Stimulated activated CD8-positive, alpha-beta memory T cell treated with anti-CD3 and anti-CD28 coated beads, Interleukin-12 subunit alpha, Interleukin-12 subunit beta, amount 100 ng/mL, for 1 hour (primary cell): ENCODE measurements at places on chromosomes 13 and 19.

GRCh38 chr19:50204081-50204428, 633 bp downstream of the MYH14 start:
- no peak for DNase-seq

DNA sequence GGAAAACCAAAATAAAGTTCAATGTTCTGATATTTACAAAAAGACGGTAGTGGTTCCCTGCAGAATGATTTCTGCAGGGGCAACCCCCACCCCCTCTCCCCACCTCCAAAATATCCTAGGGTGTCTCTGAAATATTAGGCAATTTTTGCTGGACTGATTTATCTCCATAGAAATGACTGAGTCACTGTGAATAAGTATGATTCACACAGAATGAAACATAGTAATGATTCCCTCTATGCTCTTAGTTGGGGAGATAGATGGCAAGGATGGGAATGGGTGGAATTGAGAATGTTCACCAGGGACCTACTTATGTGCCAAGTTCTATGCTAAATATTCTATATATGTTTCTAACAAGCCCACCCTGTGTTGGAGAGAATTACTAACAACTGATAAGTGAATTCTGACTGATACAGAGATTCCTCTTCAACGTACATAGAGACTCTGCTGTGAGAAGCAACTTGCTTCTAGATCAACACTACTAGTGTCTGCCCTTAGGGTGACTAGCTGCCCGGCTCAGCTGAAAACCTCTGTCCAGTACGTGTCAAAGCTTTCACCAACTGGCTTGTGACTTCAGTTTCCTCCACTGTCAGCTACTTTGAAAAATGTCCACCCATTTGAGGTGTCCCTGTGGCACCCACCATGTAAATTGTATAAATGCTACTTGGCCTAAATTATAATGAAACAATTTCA, 38.4 kb upstream of the RAP2A start:
- DNase-seq, result no peak

DNA sequence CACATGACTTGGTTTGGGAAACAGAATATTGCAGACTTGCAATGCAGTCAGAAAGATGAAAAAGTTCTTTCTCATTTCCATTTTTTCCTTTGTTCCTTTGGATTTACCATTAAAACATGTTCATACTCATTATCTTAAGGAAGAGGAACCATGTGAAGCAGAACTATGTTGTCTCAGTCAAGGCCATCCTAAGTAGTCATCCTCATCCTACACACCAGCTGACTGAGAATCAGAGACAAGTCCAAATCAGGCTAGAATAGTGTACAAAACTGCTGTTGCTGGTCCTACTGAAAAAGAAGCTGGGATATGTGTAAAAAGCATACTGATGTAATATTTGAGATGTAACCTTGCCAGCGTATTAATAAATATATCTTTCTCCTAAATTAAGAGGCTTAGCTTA, 433.4 kb downstream of the SLITRK5 start:
- no peak for DNase-seq

DNA sequence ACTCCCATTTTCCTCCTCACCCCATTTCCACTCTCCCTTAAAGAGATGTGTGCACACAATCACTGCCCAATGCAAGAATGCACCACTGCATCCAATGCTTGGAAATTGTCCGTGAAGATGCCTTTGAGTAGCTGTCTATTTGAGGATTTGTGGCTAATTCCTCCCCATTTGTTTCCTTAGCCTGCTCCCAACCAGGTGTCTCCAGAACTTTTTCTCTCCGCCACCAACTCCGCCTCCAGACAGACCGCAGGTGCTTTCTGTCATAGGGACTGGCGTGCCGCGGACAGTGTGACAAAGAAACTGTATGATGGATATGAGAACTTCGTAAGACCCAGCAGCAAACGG, 461 bp upstream of the TM9SF2 start:
- DNase-seq, result no peak

DNA sequence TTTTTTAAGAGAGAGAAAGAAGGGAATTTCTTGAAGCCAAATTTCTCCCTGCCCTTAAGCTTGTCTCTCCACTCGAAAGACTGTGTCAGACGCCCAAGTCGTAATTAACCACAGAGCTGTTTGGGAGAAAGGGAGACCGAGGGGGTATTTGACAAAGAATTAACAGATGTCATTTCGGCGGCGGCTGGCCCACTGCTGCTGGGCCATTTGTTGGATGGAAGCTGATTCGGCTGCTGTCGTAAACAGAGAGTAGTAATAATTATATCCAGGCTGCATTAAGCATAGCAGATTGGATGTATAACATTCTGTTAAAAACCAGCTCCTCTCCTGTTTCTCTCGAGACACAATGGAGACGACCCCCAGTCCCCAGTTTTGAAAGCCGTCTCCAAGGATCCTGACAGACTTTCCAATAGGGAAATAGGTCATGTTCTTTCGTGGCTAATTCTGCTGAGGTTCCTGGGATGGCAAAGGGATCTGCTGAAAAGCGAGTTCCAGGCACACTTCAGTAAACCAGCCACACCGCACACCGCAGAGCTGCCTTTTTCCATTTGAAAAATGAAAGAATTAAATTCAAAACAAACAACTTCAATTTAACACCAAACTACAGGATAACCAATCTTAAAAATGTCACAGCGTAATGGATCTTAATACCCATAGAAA, 71.5 kb downstream of the KCTD15 start:
- no peak for DNase-seq

GRCh38 chr13:69040898-69041297, 1066.7 kb upstream of the ATXN8OS start:
- DNase-seq, result no peak

DNA sequence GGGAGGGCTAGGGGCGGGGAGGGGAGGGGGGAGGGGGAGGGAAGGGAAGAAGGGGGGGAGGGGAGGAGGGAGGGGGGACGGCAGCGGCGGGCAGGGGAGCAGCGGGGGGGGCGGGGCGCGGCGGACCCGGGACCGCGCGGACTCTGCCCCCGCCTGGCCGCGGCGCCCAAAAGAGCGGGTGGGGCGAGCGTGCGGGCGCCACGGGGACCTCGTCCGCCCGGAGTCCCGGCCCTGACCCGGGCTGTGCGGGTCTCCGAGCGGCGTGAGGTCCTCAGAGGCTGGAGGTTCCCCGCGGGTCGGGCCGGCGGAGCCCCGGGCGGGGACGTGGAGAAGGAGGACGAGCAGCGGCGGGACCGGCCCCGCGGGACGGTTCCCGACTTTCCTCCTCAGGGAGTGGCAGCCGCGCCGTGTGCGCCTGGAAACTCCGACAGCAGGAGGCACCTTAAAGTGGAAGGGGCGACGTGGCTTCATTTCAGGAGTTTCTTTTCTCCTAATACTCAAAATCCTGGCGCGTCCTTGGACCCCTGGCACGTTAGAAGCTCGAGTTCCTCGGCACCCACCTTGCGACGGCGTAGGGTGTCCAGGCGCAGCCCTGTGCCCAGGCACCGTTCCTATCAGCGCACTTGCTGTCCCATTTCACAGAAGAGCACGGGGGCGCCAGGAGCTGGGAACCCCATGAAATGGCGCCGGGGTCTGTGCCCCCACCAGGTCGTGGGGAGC, 518 bp upstream of the PLPP2 start:
- no peak for DNase-seq

GRCh38 chr13:80006940-80007339, 334.0 kb downstream of the SPRY2 start:
- no peak for DNase-seq

- DNase-seq, result no peak
Measured at GRCh38 chr13:37709318-37709717, 110.8 kb upstream of the POSTN start.
